ENCODE measurements at places on chromosomes 3 and 15.

GRCh38 chr15:27535445-27536129, 563.5 kb downstream of the OCA2 start:
- no peak for DNase-seq

- DNase-seq, result no peak
Observed at GRCh38 chr3:153600896-153601295, 438.9 kb downstream of the RAP2B start.

GRCh38 chr15:92904722-92905571, 4.8 kb downstream of the CHD2 start:
- DNase-seq, result no peak

- no peak for DNase-seq
Observed at GRCh38 chr15:40330368-40330836, 6.9 kb downstream of the INAFM2 start.

DNA sequence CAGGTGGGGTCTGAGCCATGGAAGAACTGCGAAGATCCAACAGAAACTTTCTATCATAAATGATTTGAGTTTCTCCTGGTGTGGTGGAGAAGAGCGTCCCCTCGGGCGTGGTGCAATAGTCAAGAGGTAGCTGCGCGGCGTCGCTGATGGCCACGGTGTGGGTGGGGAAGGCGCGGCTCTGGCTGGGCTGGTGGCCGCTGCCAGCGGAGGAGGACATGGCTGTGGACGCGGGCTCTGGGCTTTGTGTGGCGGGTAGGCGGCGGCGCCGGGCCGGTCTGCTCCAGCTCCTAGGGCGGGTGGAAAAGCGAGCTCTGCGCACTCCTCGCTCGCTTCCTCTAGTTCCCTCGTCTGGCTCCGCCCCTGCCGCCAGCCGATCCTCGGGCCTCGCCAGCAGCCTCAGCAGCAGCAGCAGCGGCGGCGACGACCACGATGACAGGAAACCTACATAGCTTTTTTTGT, 5.9 kb downstream of the STARD9 start:
- DNase-seq, result peak; percentile 54

GRCh38 chr3:64207289-64208080, 17.8 kb downstream of the PRICKLE2 start:
- no peak for DNase-seq

DNA sequence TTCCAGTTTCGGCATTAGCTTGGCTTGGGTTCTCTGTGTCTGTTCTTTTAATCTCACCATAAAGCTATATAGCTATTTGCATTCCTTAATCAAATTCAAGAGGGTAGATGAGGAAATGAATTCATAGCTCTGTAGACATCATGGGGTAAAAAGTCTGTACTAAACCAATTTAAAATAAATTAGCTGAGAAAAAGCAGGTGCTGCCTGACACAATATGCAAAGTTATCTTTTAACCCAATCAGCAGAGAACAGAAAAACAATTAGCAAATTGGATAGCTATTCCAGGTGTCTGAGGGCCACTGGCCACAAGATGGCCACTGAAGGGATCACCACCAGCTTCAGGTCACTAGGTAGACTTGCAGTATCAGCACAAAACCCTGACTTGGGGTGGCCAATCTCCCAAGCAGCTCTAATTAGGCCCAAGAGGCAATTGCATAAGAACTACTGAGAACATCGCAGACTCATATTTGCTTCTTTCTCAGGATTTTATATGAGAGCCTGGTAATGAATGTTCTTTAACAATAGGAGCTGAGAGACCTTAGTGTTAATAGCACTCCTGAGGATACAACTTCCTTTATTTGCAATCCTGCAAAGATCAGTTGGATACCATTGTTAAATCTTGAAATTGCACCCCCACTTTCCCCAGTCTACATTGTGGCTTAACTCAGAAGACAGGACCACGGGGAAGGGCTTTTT, 494.3 kb downstream of the PDCD6IP start:
- DNase-seq, result no peak

GRCh38 chr3:175240921-175241320, 381.8 kb downstream of the NAALADL2 start:
- DNase-seq, result no peak

- DNase-seq, result no peak
Observed at GRCh38 chr15:74525945-74526344, 15.1 kb upstream of the ARID3B start.

DNA sequence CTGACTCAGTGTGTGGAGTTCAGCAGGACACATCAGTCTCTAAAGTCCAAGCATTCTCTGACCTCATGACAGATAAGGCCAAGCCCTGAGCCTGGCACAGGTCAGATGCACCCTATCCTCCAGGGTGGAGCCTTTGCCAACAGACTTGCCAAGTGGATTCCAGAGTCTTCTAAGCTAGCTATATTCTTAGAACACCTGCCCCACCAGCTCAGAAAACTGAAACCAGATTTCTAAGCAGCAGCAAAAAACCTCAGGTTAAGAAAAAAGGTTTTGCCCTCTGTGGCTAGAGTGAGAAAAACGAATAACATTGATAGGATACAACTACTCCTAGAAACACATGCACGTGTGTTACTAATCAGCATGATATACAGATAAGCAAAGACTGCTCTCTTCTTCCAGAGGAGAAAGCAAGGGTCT, 11.6 kb downstream of the RMDN3 start:
- no peak for DNase-seq

DNA sequence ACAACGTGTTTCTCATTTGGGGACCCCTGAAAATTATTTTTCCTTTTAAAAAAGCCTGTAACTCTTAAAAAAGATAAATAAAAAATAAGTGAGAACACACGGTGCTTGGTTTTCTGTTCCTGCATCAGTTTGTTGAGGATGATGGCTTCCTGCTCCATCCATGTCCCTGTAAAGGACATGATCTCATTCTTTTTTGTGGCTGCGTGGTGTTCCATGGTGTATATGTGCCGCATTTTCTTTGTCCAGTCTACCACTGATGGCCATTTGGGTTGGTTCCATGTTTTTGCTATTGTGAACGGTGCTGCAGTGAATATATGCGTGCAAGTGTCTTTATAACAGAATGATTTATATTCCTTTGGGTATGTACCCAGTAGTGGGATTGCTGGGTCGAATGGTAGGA, 2.3 kb downstream of the TSPAN3 start:
- DNase-seq, result no peak

DNA sequence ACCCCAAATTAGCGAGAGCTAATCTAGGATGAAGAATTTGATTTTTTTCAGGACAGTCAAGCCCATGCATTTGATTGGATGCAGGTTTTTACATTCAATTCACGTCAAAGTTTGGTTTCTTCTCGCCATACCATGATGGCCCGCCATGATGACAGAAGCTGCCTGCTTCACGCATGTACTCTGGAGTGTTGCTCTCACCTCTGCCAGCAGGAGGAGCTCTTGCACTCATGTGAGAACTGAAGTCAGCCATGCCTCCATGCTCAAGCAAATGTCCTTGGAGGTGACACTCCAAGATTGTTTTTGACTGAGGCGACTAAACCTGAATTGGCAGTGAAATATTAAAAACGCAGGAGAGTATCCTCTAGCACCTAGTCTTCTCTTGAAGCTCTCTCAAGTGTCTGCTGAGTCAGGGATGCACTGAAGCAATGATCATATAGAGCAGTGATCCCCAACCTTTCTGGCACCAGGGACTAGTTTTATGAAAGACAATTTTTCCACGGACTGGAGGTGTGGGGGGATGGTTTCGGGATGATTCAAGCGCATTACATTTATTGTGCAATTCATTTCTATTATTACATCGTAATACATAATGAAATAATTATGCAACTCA, 120.9 kb downstream of the SAMMSON start:
- no peak for DNase-seq

- no peak for DNase-seq
Observed at GRCh38 chr3:51588724-51589123, 50.2 kb downstream of the RAD54L2 start.

- DNase-seq, result no peak
Observed at GRCh38 chr3:4986175-4986781, 7.0 kb downstream of the BHLHE40 start.

DNA sequence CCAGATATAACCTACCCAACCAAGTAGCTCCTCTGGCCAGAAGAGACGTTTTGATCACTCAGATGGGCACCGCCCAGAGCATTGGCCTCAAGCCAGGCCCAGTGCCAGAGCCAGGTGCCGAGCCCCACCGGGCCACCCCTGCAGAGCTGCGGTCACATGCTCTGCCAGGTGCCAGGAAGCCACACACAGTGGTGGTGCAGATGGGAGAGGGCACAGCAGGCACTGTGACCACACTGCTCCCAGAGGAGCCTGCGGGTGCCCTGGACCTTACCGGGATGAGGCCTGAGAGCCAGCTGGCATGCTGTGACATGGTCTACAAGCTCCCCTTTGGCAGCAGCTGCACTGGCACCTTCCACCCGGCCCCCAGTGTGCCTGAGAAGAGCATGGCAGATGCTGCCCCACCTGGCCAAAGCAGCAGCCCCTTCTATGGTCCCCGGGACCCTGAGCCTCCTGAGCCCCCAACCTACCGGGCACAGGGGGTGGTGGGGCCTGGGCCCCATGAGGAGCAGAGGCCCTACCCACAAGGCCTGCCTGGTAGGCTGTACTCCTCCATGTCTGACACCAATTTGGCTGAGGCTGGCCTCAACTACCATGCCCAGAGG, 19.1 kb upstream of the APEH start:
- DNase-seq, result no peak

DNA sequence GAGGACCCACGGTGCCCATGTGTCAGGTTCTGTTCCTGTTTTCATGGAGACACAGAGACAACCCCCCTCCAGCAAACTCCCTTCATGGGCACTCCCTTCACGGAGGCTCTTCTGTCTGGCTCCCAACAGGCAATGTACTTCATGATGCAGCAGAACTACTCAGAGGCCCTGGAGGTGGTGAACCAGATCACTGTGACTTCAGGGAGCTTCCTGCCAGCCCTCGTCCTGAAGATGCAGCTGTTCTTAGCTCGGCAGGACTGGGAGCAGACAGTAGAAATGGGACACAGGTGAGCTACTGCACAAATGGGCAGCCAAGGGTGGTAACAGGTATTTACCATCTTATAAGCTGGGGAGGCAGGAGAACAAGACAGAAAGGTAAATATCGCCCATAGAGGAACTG, 7.0 kb downstream of the TTC21A start:
- no peak for DNase-seq

GRCh38 chr3:40086890-40087883, 222.3 kb upstream of the EIF1B start:
- no peak for DNase-seq

- DNase-seq, result no peak
Observed at GRCh38 chr3:127304121-127304744, 16.4 kb upstream of the PRR20G start.

GRCh38 chr3:37729119-37729518, 132.6 kb upstream of the CTDSPL start:
- DNase-seq, result no peak

GRCh38 chr3:160296591-160296990, 71.4 kb downstream of the C3orf80 start:
- no peak for DNase-seq

DNA sequence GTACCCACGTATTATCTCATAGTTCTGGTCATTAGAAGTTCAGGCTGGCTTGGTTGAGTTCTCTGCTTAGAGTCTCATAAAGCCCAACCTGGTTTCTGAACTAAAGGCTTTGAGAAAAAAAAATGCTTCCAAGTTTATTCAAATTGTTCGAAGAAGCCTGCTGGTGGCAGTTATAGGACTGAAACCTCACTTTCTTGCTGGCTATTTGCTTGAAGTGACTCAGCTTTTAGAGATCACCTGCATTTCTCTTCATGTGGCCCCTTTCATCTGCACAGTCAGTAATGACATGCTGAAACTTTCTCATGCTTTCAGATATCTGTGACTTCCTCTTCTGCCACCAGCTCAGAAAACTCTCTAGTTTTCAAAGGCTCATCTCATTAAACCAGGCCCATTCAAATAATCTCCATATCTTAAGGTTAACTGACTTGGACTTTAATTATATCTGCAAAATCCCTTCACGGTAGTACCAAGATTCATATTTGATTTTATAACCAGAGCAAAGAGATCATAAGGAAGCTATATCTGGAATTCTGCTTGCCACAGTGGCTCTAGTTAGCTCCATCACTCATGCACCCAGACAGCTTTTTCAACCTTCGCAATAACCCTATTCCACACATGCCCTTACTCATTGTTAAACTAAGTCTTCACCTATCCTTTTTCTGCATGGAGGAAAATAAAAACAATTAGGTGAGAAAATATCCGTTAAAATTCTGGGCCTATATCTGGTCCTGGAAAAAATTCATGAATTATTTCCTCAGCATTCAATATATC, 433.8 kb upstream of the CBLB start:
- no peak for DNase-seq

DNA sequence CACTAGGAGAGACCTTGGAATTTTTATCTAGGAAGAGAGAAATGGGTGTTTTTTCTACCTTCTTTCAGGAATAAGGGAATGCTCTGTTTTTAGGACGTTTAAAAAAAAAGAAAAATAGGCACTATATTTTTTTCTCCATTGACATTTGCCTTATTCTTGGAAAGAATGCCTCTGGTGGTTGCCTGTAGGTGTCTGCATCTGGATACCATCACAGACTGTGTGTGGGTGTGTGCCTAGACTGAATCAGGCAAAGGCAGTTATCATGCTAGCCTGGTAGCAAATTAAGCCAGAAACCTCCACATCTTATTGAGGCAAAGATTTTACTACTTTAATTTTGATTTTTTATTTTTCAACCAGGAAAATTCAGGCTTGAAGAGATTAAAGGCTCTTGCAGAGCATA, 513.6 kb upstream of the KCNMB2 start:
- DNase-seq, result no peak

DNA sequence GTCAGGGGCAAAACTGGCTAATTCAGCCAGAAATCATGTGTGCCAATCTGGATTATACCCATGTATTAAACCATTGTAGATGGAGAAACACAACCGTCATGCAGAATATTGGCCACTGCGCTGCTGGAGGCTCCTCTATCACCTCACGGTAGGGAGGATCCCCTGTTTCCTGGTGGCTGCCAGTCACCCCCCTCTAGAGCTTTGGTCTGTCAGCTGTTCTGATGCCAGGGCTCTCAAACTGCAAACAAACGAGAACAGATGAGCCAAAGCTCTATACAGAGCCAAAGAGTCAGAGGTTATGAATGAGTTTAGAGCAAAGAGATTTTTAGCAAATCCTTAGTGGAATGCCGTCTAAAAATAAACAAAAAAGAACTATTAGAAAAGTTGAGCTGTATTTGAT, 62.5 kb downstream of the IL20RB start:
- no peak for DNase-seq

Data from effector memory CD4-positive, alpha-beta T cell (primary cell).